Natural killer cell (primary cell): ENCODE measurements at places on chromosomes 2 and 18. TPM values are rescaled to one million over a fixed set of nuclear protein-coding genes. Genes with fewer than 3 reads are reported as not detected.

The HRH4 gene
- 0.23 TPM for total RNA-seq

The FAHD2B gene
- 10.1 TPM for total RNA-seq

The IL36G gene
- not detected for total RNA-seq

The TTC31 gene
- 51.3 TPM for total RNA-seq

The ANKRD44 gene
- total RNA-seq, result 311 TPM

The ASAP2 gene
- 0.20 TPM for total RNA-seq

The TFCP2L1 gene
- 0.72 TPM for total RNA-seq

The RGPD3 gene
- total RNA-seq, result 0.73 TPM

The SCYGR4 gene
- total RNA-seq, result not detected

The LRRC30 gene
- not detected for total RNA-seq

The TXNL1 gene
- total RNA-seq, result 43.2 TPM

The MYOM1 gene
- 5.8 TPM for total RNA-seq

The TRIM43 gene
- not detected for total RNA-seq

The NCL gene
- 540 TPM for total RNA-seq

DNA sequence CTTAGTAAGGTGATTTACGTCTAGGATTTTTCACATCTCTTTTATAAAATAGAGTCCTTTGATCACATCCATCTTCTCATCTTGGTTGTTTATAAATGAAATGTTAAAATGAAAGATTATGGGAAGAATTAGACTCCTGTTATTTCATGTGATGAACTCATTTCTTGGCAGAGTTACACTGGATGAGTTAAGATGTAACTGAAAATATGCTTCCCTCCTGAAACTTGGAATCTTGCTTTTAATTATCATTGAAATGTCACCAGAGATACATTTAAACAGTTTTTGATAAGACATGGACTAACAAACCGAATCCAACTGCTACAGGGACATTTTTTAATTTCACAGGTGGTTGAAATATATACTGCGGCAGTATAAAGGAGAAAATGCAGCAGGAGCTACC lies 274.0 kb downstream of the DLGAP1 start:
- no peak for DNase-seq

GRCh38 chr2:121969166-121969565 lies 213.7 kb downstream of the TSN start:
- DNase-seq, result no peak

DNA sequence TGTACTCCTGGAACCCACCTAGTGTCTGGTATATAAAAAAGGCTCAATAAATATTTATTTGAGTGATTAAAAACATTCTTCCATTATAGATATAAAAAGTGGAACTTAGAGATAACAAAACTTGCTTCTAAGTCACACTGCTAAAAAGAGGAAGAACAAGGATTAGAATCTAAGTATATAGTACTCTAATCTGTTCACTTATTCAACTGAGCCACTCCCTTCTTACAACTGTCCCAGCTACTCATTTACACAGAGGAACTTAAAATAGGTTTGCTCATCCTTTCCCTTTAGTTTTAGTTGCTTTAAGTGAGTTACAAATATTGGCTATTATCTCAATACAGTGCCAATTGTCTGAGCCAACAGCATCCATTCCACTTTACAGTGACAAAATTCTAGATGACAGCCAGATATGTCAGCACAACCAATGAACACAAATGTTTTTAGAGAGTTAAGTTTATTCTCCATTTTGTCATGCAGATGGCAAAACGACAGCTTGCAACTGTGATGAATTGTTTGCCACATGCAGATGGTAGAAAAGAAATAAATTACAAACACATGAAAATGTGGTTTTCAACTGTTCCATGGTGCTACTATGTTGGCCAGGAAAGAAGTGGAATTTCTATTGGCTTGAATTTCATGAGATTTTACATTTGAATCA lies 280.7 kb upstream of the ZC3H15 start:
- no peak for DNase-seq

DNA sequence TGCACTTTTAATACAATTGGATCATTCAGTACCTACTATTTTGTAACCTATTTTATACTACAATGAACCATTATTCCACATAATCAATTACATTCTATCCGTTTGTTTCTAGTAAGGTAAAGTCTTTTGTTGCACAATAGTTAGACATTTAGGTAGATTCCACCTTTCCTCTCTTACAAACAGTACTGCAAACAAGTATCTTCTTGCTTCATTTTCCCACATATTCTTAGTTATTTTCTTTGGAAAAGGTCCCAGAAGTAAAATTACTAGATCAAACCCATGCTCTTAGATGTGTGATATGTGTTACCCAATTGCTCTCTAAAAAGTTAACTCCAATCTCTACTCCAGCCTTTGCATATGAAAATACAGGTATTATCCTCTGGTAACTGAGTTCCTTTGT lies 49.6 kb downstream of the SPIRE1 start:
- DNase-seq, result no peak

DNA sequence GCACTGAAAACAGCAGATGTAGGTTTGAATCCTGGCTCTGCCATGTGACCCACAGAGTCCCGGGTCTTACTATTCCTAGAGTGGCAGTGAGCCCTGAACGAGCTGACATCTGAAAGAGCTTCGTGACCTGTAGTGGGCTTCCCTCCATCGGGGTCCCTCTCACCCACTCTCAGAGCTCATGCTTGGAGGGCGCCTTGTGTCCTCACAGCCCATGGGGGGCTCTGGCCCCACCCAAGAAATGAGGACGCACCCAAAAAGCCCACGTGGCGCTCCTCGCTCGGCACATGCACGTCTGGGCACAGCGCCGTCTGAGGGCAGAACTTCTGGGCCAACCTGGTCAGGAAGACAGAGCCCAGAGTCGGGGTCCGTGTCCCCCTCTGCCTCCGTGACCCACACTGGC lies 23.7 kb downstream of the LBH start:
- no peak for DNase-seq

- no peak for DNase-seq
These were observed 67.4 kb downstream of the NAB1 start for GRCh38 chr2:190716176-190716807.

- DNase-seq, result no peak
These were observed 34.8 kb upstream of the TMEM177 start for GRCh38 chr2:119644186-119644585.

DNA sequence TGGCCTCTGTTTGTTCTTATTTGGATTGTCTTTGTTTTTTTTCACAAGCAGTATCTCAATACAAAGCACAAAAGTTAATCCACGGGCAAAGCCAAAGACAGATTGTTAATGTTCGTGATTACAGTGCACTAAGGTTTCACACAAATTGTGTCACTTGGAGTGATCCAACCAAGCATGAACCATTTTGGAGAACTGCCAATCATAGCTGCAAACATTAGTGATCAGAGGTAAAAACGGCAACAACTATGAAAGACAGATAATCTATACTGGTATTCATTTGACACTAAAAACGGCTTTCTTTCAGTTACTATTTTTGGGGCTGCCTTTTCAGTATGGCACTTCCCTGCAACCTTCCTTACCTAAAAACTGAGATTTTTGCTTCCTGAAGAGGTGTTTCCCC lies 213.1 kb upstream of the GULP1 start:
- no peak for DNase-seq

- no peak for DNase-seq
These were observed 53.0 kb downstream of the EPAS1 start for GRCh38 chr2:46350029-46350689.

GRCh38 chr2:59150217-59150849 lies 909.2 kb upstream of the FANCL start:
- DNase-seq, result no peak

DNA sequence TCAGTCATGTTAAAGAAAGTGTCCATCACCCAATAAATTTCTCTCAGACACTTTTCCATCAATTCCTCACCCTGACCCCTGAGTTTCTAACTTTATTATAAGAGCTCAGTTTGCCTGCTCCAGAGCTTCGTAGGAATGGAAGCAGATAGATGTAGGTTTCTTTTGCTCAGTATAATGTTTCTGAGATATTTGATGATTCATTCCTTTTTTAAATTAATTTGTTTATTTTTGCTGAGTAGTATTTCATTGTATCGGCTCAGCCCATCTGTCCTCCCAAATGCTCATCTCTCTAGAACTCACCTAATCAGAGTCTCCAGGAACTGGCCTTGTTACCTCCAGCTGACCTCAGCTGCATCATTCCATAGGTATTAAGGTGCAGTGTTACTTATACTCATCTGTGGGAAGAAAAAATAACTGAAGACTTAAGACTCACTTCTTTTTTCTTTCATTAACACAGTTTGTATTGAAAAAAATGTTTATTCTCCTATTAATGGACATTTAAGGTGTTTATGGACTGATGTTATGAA lies 11.9 kb upstream of the BCL2L11 start:
- DNase-seq, result no peak

- DNase-seq, result peak; percentile 17
These were observed 118.0 kb upstream of the MSTN start for GRCh38 chr2:190180313-190181122.

- no peak for DNase-seq
These were observed 355.5 kb downstream of the RAD51AP2 start for GRCh38 chr2:17162713-17163112.

DNA sequence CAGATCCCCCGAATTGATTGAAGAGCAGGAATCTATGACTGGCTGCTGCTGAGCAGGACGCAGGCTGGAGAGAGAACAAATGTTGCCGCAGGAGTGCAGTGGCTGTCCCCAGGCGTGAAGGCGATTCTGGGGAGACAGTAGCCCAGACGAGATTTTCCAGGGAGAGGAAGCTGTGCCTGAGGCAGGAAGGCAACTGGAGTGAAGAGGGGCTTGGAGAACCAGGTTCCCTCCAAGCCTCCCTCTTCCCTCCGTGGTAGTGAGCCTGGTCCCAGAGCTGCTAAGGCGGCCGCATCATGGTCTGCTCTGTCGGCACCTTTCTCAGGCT lies 1.3 kb upstream of the NPPC start:
- DNase-seq, result no peak

DNA sequence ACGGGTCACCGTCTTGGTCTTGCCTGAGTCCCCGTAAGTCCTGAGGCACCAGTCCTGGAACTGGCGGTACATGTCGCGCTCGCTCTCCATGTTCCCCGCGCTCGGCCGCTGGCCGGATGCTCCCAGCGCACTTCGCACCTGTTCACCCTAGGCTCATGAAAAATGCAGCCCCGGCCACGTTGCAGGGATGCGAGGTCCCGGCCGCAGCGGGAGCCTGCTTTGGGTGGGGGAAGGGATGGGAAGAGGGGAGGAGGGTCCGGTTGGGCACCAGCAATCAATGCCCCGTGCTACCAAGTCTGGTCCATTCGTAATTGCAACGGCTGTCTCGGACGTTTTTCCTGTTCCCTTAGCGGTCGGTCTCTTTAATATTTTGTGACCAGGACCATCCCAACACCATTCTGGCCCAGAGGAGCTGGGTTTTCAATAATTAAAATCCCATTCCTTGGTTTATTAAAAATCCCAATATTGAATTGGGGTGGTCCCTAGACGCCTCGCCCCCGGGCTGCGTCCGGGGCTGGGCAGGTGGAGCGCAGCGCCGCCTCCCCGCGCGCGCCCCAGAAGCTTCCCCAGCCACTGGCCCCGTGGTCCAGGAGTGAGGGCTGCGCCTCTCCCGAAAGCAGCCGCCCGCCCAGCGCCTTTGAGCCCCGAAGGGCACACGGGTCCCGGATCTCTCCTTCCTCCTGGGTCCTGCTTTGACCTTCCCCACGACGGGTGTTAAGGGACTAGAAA lies 1.4 kb downstream of the NOL4 start:
- DNase-seq, result no peak

GRCh38 chr18:11040823-11041656 lies 108.3 kb downstream of the PIEZO2 start:
- DNase-seq, result no peak

- DNase-seq, result no peak
These were observed 110.1 kb downstream of the RGPD3 start for GRCh38 chr2:106358081-106358480.

DNA sequence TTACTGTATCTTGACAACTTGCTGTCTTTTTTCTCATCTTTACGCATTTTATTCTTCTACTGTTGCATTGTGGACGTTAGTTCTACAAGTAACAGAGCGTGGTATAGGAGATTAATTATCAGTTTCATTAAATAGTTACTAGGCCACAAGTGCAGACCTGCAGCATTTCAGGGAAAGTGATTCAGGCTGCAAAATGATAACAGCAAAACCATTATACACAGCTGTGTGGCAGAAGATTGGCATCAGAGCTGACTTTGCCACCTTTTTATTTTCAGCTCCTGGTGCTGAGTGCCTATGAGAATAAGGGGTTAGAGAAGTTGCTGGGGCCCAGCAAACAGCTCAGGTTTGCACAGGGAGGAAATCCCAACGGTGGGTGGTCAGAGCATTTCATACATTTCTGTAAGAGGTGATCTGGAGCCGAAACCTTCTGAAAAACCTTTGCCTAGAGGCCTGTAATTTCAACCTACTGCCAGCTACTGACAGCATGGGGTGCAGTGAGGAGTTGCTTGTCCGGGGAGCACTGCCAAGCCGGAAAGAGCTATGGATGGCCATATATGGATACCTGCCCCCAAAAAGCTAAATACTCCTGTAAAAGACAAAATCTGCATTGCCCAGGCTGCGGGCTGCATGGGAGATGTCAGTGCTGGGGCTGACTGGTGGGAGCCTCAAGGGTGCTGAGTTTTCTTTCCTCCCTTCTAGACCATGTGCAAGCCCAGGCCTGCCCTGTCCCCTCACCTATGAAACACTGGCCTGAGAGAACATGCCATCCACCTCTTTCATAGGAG lies 2.7 kb upstream of the CCBE1 start:
- no peak for DNase-seq

- DNase-seq, result no peak
These were observed 53.7 kb upstream of the LGALSL start for GRCh38 chr2:64400105-64400728.

GRCh38 chr2:12251121-12251520 lies 465.6 kb upstream of the TRIB2 start:
- DNase-seq, result no peak

DNA sequence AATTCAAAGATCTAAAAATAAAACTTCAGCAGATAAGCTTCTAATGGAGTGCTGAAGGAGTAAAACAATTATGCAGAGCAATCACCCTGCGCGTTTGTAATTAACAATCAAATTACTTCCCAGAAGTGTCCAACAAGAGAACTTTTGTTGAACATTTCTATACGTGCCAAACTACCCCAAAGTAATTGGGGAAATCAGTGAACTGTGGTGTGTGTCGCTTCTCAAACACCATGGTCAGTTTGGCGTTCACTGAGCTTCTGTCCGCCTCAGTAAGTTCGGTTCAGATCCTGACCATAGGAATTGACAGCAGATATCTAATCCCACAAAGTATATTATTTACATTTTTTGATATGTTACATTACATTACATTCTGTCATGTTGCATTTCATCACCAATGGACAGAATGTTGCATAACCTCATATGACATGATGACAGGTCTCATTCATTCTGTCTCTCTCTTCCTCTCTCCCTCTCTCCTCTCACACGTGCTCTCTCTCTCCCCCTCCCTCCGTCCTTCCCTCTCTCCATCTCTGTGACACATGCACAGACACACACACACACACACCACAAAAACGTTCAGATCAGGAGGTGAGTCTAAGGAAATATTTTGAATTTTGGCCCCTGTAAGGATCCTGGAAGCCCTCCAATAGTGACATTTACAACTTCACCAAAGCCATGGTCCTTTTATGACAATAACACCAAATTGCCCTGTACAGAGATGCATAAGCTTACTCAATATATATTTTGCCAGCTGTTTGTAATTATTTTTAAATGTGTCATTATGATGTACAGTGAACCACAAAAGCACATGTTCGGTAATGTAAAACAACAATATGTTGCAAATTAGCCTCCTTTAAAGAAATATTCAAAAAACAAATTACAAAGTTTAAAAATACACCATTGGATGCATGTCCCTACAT lies 269.2 kb downstream of the FIGN start:
- DNase-seq, result no peak
